ENCODE measurements at places on chromosomes 1 and 21. TPM values are rescaled to one million over a fixed set of nuclear protein-coding genes. Genes with fewer than 3 reads are reported as not detected.

GRCh38 chr1:78483903-78484302 is 6.9 kb upstream of the PTGFR start:
- H3K27ac ChIP-seq, result no peak overlapping the region
- no peaks in the 10 kb centered on the region for H3K4me1 ChIP-seq
- no peak overlapping the region for H3K4me3 ChIP-seq
- ATAC-seq, result no peak
- H3K36me3 ChIP-seq, result no peaks in the 10 kb centered on the region

Gene REG4
- total RNA-seq, result not detected

Gene RCC2
- 108 TPM for total RNA-seq

Gene C1orf35
- total RNA-seq, result 18.3 TPM

Gene APOBEC4
- not detected for total RNA-seq

Gene REN
- not detected for total RNA-seq

DNA sequence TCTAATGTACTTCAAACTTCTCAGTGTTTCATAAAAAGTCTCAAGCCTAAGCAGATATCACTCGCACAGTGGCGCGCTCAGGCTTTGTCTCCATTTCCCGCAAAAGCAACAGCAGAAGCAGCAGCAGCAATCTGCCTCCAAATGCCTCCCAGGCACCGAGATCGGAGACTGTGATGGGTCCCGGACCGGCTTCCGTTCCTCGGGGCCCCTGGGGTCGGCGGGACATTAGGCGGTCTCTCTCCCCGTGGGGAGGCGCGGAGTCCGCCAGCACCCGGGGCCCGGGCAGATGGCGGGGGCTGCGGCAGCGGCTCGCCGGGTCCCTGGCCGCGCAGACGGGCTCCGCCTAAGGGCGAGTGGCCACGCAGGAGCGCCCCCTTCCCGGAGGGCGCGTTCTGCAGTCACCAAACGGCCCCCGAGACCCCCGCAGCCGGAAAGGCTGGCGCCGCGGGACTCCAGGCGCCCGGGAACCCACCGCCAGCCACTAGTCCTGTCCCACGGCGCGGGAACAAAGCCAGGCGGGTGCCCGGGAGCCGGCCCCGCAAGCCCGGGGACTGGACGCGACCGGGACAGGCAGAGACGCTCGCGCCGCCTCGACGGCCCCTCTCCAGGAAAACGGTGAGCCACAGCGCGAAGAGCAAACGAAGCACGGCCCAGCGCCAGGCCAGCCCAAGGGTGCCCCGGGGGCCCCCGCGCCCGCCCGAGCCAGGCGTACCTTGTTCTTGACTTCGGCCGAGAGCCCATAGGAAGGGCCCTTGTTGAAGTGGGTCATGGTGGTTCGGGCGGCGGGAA is 590 bp downstream of the CNN3 start:
- H3K4me3 ChIP-seq, result peak overlapping the region; percentile 77
- peaks cover 39% of the 10 kb centered on the region for H3K27me3 ChIP-seq
- peak; percentile 43 for ATAC-seq
- peaks cover 5% of the 10 kb centered on the region for H3K36me3 ChIP-seq
- no peak overlapping the region for H3K27ac ChIP-seq

DNA sequence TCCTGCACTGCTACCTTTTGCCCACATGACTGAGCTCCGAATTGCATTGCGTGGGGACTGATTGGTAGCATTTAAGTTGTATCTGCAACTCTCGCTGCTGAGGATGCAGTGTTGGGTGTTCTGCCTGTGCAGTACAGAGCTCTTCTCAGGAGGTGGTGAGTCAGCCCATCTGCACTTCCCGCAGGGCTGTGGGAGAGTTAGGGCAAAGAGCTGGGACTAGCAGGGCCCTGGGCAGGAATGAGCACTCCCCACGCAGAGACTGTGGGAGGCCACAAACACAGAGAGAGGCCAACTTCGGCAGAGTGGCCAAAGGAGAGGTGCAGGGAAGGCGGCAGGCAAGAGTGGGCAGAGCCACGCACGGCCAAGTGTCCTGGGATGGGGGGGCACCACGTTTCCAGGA is 244.7 kb downstream of the SIPA1L2 start:
- no peaks in the 10 kb centered on the region for H3K4me1 ChIP-seq
- H3K36me3 ChIP-seq, result no peaks in the 10 kb centered on the region
- no peak overlapping the region for H3K4me3 ChIP-seq
- H3K27me3 ChIP-seq, result peaks cover 4% of the 10 kb centered on the region

Gene METTL25B
- total RNA-seq, result 29.0 TPM

Gene CD34
- 0.06 TPM for total RNA-seq

GRCh38 chr1:87560601-87561360 is 232.1 kb downstream of the LMO4 start:
- H3K4me1 ChIP-seq, result no peaks in the 10 kb centered on the region
- no peaks in the 10 kb centered on the region for H3K36me3 ChIP-seq
- no peak overlapping the region for H3K4me3 ChIP-seq

Gene RAB7B
- total RNA-seq, result not detected

All from activated T-helper 17 cell treated with anti-CD3 and anti-CD28 coated beads, Interleukin-2, amount 50 U/mL, for 72 hours (primary cell).